SHP77 (cell line): ENCODE measurements at places on chromosomes 3 and 15.

- DNase-seq: no peak
These were observed 159.7 kb downstream of the SERPINI1 start for GRCh38 chr3:167895178-167895577.

DNA sequence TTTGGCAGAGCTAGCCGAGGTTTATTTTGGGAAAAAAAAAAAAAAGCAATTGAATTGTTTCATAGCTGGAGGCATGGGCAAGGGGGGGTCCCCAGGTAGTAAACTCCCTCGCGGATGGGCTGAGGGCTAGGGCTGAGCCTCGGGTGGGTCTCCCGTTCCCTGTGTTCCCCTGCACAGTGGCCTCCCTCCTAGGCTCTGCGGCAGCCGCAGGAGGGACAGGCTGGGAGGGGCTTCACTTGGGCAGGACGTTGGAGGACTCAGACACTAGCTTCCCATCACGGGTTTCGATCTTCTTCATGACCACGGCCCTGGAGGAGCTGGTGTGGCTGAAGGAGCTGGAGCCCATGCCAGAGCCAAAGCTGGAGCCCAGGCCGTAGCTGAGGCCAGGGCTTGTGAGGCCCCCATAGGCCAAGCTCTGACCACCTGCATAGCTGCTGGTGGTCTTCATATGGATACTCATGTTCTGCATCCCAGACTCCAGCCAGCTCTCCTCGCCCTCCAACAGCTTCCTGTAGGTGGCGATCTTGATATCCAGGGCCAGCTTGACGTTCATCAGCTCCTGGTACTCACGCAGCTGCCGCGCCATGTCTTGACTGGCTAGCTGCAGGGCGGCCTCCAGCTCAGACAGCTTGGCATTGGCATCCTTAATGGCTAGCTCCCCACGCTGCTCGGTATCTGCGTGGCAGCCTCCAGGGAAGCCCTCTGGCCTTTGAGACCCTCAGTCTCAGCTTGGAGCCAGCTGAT lies 64.0 kb upstream of the CDAN1 start:
- no peak for DNase-seq

DNA sequence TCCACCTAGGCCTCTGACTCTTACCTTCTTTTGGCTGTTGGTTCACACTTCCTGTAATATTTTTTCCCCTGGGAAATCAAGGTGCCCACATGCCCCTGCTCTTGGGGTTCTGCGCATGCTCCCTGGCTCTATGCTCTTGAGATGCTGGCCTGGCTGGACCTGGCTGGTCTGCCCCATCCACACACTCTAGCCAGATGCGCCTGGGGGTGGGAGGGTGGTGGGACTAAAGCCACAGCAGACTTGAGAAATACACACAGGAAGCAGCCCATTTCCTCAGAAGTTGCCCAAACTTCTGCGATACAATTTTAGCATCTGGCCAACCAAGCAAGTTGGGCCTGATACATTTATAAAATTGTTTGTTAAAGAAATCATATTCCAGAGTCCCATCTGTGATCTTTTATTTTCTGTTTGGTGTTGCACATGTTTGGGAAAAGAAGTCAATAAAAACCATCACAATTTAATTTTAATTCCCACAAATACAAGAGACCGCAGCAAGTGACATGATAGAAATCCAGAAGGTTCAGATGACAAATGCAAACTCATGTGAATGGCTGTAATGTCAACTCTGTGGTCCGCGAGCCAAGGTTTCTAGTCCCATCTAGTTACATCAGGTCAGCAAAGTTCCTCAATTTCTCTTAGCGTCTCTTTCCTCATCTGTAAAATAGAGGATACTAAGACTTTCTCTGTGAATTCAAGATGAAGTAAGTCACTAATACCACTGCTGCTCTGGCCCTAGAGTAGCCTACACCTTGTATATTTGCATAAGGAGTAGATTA lies 55.9 kb upstream of the MEF2A start:
- no peak for DNase-seq

GRCh38 chr3:139561959-139562676 lies 22.6 kb upstream of the RBP1 start:
- DNase-seq: peak; percentile 49

DNA sequence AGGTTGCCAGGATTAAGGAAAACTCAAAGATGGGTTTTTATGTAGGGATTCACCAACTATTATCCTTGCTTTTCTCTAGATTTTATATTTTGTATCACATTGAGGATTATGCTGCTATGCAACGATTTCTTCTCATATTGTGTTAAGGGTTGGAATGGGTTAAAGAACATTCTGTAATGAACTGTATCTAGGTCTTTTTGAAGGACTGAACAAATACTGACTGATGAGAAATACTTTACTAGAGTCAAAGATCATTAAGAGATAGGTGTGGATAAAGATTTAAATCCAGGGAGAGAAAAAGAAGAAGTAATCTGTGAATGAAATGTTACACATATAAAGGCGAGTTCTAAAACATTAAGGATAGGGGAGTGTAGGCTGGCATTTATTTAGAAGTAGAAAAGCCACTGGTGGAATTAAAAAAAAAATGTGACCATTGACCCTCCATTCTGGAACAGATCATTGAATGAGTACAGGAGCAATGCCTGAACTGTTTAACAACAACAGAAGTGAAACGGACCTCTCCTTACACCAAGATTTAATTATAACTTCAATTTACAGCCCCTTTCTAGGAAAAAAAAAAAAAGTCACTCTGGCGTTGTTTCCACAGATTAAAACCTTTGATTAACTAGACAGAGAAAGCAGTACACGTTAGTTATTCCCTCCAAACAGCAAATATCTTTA lies 39.2 kb downstream of the PROS1 start:
- DNase-seq: no peak

- no peak for DNase-seq
These were observed 68.8 kb downstream of the PLOD2 start for GRCh38 chr3:146092230-146092629.

DNA sequence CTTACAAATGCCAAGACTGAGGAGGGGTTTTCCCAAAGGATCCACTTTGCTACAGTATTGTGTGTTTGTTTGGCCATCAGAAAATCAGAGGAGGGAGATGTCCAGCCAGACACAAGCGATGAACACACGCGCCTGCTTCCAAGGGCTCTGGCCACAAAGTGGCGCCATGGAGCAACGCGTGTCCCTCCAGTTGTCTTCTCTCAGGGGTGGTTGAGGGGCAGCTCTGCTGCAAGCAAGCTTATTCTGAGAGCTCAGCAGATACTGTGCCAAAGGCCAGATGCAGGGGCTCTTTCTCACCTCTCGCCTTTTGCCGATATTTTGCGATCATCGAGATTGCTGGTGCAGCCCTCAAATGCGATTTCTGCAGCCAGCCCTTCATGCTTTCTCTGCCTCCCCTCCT lies 88.9 kb upstream of the OSBPL11 start:
- DNase-seq: no peak

GRCh38 chr15:66284271-66284670 lies 9.1 kb upstream of the DIS3L start:
- DNase-seq: no peak

GRCh38 chr3:49018707-49019006 lies 277 bp upstream of the DALRD3 start:
- DNase-seq: no peak

DNA sequence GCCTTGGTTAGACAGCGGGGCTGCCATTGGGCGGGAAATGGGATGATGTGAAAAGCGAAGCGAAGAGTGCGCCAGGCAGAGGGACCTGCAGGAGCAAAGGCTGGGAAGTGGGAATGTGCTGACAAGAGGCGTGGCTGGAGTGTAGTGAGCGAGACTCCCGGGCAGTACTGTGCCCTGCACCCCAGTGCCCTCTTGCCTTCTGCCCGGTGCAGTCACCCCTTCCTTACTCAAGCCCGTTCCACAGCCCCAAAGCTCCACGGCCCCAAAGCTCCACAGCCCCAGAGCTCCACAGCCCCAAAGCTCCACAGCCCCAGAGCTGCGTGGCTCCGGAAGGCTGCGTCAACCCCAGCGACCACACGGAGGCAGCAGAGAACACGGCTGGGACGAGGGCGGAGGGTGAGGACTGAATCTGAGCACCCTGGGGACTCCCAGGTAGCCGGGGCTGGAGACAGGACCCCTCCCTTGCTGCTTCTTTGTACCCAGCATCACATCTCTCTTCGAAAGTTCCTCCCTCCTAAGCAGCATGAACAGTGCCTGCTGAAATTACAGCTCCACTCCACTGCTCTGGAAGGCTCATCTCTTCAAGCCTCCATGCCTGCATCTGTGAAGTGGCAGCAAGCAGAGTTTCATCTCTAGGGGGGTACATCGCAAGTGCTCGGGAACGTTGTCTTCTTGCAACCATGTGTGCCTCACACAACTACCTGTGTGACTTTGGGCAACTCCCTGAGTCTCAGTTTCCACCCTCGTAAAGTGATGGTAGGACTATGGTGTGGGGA lies 108.9 kb downstream of the FBLN2 start:
- DNase-seq: peak; percentile 22

GRCh38 chr3:116045314-116045713 lies 400.0 kb downstream of the LSAMP start:
- DNase-seq: no peak

DNA sequence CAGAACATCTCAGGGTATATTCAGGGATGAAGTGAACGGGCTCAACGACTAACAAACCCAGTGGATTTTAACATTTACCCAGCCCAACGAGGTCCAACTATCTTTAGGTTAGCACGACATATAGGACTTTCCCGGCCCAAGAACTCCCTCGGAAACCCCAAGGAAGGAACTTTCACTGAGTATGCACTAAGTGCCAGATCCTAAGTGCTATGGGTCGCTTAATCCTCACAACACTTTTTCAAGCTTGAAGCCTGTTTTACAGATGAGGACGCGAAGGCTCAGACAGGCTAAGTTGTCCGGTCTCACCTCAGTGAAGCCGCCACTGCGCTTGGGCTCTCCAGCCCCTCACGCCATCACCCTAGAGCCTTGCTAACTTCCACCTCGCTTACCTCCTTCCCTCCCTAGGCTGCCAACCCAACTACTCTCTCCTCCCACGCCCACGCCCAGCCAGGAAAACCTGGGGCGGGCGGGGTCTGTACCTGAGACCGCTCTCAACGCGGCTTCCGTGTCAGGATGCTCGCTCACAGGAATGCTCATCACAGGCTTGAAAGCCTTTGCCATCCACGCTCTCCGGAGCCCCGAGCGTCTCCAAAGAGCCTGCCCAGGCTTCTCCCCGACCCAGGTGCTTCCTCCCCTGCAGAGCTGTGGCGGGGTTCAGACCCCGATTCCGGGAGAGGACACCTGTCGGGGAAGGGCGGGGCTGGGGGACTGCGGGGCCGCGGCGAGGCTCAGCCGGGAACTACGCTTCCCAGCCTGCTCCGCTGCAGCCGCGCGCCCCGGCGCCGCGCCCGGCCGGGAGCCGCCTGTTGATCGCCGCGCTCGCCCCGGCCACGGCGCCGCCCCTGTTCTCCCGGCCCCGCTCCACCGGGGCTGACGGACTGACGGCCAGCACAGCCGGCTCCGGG lies at the start of gene TMOD2:
Gene TMOD2 (plus strand): TSS at position 806 of the 905 bp plus-strand sequence. CDS start 14,845 bp downstream, outside the sequence.
- peak; percentile 46 for DNase-seq

GRCh38 chr3:146313031-146313745 lies 62.3 kb upstream of the PLSCR4 start:
- DNase-seq: no peak

DNA sequence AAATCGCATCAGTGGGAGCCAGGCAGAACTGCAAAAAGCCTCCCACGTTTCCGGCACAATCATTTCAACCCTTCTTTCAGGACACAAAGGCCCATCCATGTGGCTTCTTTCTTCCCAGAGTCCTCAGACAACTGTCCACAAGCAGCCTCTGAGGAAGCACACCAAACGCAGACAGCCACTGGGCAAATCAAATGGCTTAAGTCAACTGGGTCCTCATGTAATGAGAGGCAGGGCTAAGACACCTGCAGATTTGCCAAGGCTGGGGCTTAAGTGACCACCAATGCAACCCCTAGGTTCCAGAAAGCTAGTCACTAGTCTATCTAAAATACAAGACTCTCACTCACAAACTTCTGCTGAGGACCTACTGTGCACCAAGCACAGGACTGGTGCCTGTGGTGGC lies 8.0 kb downstream of the OSBPL10 start:
- DNase-seq: no peak

DNA sequence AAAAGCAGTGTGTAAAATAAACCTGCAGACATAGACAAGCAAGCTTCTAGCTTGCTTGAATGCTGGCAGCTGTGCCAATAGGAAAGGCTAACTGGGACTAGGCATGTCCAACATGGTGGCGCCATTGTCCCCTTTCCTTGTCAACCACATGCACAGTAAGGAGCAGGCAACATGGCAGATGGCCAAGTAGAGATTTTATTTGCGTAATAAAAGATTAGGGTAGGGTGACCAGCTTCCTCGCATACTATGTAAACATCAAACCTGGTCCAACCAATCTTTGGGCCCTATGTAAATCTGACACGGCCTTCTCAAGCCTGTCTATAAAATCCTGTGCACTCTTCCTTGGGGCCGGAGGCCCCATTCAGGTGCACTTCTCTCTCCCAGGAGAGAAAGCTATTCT lies 575.4 kb upstream of the GOLIM4 start:
- DNase-seq: peak; percentile 23

GRCh38 chr15:60576044-60576443 lies 97.1 kb upstream of the ICE2 start:
- DNase-seq: no peak

DNA sequence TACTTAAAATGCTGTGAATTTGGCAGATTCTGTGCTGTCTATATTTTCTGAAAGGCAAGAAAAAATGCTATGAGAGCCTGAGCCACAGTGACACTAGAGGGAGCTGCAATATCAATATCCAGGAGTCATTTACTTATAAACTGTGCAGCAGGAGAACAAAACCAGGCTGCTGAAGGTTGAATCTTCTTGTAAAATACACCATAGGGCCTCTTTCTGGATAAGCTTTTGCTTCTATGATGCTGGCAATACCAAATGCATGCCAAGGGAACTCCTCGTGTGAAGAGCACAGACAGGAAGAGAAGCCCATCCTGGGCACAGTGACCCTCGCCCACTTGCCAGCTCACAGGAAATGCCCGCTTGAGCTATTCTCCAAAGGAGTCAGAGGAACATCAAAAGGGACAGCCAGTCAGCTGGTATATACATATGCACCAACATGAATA lies 48.0 kb upstream of the TSPAN3 start:
- DNase-seq: peak; percentile 20

- no peak for DNase-seq
These were observed at the start of gene TIMP4 for GRCh38 chr3:12158387-12159226. TIMP4 (minus strand) TSS chr3:12158912; CDS start chr3:12158840, 72 bp downstream.

- no peak for DNase-seq
These were observed 65.8 kb downstream of the AAGAB start for GRCh38 chr15:67188551-67189218.

GRCh38 chr15:68304589-68305337 lies 27.2 kb downstream of the FEM1B start:
- peak; percentile 12 for DNase-seq

DNA sequence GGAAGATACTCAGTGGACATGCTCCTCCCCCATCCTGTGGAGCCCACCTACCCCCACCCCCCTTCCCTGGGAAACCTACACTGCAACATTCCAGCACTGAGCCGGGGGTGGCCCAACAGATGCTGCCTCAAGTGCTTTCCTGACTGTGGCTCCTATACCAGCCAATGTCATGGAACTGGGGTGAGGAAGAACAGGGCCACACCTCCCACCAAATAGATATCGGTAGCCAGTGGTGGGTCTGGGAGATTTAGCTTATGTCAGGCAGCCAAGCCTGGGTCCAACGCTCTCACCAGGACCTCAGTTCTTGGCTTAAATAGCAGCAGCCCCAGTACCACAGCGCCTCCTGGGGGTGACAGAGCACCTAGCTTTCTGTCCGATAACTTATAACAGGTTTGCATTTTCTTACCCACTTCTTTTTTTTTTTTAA lies 30.3 kb downstream of the CDC25A start:
- no peak for DNase-seq

GRCh38 chr15:62269504-62269903 lies 104.4 kb upstream of the C2CD4B start:
- DNase-seq: no peak
